ENCODE measurements at places on chromosomes 13 and 19.
A peak's percentile ranks its signal among the peaks of the same experiment; 100 is the strongest.

GRCh38 chr19:7349961-7350711, 1.4 kb downstream of the ARHGEF18 start:
- DNase-seq, result no peak

DNA sequence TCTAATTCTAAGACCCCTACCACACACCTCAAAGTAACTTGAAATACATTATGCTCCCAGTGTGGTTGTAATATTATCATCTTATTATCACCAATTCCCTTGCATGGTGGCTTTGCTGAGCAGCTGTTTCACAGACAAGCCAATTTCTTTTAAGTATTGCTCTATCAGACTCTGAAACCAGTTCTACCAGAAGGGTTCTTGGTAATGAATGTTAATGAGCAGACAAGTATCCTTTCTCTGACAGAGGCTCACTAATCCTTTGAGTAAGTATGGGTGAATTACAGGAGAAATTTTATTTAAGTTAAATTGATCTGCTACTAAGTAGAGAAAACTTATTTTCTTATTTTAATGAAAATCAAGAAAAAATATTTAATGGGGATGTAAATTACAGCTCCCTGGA, 326.0 kb downstream of the GPC6 start:
- DNase-seq, result no peak

- DNase-seq, result no peak
Measured at GRCh38 chr19:18172331-18173053, 1.1 kb upstream of the IFI30 start.

DNA sequence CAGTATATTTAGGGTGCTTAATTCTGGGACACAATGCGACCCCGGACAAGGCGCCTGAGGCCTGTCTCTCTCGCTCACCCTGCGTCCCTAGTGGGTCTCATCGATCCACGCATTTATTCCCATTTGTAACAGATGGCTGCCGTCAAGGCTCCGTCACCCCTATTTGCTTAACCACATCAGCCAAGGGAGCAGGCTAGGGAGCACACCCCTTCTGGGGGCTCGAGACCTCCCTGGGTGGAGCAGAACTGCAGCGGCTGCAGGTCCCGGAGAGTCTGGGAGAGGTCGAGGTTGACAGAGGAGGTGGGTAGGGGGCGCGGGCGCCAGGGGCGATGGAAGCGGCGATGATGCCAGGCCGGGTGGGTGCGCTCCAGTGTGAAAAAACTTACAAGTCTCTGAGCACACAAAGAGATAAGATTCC, 507 bp downstream of the ALG5 start:
- no peak for DNase-seq

- DNase-seq, result no peak
Measured at GRCh38 chr13:46885018-46885417, 11.8 kb downstream of the HTR2A start.

- no peak for DNase-seq
Measured at GRCh38 chr19:49793561-49793840, 19.6 kb downstream of the FUZ start.

GRCh38 chr19:35509018-35509652, 4.3 kb downstream of the DMKN start:
- no peak for DNase-seq

- DNase-seq, result no peak
Measured at GRCh38 chr13:107203146-107203847, 635.4 kb upstream of the ARGLU1 start.

DNA sequence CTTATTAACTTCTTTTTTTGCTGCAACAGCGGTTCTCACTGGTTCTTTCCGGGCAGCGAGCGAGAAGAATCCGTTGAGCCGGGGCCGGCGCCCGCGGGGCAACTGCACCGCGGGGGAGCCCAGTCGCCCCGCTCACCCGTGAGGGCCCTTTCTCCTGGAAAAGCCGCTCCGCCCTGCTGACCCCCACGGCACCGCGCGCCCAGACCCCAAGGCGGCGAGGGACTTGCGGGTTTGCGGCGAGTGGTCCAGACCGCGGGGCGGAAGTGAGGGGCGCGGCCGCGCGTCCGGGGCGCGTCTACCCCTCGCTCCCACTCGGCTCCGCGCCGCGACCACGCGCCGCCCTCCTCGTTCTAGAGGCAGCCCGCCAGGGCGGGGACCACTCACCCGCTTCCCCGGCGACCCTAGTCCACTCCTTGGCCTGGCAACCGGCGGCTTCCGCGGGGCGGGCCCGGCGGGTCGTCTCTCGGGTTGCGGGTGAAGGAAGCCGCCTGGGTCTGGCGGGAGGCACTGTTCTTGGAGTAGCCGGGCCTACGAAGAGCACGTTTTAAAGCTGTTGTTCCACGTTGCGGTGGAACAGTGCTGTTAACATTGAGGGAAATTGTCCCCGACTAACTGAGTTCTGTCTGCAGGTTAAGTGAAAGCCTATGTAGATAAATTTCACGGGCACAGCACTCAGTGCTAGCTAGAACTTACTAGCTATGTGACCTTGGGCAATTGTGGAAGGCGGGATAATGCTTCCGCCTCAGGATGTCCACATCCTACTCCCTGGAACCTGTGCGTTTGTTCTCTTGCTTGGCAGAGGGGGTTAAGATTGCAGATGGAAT, at the start of gene NEK3:
NEK3 (minus strand) TSS at position 439 of the 824 bp plus-strand sequence. CDS start 3,406 bp downstream, outside the sequence.
- DNase-seq, result peak; percentile 64

GRCh38 chr13:112254061-112254818, 121.9 kb upstream of the SPACA7 start:
- DNase-seq, result no peak

GRCh38 chr13:40197936-40198595, 468.4 kb downstream of the FOXO1 start:
- DNase-seq, result no peak

DNA sequence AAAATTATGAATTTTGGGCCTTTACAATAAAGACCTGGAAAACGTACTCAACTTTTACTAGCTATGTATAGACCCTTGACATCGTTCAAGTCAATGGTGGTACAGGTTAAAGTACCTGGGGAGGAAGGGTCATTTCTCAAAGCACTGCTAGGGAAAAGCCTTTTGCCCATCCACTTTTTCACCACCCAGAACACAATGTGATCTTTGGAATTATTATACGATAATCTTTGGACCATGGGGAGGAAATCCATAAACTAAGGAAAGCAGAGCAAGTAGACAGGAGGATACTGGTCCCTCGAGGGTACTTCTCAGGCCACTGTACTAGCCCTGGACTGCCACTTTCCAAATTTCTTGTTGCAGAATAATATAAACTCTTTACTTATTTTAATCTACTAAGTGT, 39.5 kb downstream of the UBL3 start:
- DNase-seq, result no peak

DNA sequence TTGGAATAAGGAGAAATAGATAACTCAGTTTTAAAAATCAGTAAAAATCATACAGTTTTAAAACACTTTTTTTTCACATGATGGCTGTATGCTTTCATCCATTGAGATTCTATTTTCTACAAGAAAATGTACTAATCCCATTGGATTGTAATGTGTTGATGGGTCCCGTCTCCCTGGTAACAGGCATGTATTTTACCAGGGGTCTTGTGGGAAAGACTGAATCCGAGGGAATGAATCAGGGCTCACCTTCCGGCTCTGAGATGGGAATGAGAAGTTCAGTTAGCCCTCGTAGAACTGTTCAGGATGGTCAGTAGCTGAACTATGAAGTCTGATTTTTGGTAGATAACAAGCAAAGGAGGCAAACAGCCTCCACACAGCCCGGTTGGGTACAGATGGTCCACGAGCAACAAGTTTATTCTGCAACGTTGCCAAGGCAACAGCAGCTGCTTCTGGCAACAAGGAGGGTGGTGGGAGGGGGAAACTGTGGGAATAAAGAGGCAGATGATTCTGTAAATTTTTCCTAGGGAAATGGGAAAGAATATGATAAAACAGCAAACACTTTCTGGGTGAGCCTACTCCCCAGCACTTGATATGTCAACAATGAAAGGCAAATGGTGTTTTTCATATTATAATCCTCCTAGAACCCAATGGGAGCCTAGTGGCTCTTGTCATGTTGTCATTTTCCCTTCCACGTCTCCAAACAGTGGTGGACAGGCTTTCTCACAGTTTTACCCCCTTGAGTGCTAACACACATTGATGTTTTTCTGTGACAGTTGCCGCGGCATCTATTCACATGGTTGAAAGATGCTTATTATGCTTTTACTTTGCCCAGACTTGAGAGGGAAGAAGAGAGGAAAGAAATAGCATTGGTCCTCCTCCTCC, 12.4 kb upstream of the SIAH3 start:
- no peak for DNase-seq

GRCh38 chr19:24166055-24166454, 79.1 kb downstream of the ZNF254 start:
- DNase-seq, result no peak

DNA sequence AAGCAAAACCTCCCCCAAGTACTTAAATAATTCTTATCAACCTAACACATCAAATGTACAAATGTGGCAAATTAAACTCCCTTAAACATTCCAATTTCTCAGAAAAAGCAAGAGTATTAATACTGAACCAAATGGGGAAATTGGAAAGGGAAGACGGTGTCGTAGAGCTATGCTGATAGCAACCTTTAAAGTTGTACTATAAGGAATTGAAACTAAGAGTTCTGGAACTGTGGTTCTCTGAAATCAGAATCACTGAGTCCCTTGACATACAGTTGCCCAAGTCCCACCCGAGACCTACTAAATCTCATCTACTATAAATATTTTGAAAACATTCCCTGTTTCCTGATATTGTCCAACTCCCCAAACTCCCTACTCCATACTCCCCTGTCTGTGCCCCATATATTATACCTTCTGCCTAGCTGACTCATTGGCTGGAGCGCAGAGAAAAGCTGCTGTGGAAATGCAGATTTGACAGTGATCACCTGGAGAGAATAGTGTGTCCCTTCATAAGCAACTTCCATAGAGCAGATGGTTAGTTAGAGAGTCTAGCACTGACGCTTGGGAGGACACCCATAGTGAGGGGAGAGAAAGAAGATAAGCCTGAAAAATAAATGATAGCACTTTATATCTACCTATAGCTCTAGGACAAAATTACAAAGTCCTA, 51.4 kb upstream of the ITM2B start:
- DNase-seq, result no peak

- peak; percentile 40 for DNase-seq
Measured at GRCh38 chr13:21638319-21639282, 32.3 kb upstream of the FGF9 start.

GRCh38 chr19:11577451-11578257, at the start of gene ACP5:
Gene ACP5, minus strand, starts transcription at chr19:11577645. Its CDS starts 328 bp downstream, at chr19:11577317.
- DNase-seq, result peak; percentile 42

GRCh38 chr13:23411706-23412105, 21.8 kb downstream of the SACS start:
- no peak for DNase-seq

DNA sequence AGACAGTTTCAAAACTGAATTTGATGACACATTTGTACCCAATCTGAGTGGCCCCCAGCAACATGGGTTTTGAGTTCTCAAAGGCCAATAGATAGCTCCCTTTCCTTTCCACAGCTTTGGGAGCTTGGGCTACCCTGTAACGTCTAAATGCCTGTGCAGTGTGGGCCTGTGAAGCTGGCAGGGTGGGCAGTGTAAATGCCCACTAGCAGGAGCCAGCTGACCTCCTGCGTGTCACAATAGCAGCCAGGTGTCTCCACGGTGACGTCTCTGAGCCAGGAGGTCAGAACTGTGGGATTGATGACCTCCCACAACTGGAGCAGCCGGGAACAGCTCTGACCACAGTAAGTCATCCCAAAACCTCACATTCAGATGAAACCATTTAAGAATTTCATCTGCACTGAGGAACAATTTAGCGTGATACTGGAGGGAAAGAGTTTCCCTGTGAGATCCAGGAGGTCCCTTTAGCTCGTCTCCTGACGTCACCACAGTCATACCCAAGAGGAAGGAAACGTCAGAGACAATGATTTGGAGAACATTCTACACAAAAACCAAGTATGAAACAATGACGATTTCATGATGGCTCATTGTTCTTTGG, at the start of gene IPO5:
IPO5 (plus strand) TSS at position 300 of the 595 bp plus-strand sequence. CDS start 23,022 bp downstream, outside the sequence.
- DNase-seq, result peak; percentile 55

DNA sequence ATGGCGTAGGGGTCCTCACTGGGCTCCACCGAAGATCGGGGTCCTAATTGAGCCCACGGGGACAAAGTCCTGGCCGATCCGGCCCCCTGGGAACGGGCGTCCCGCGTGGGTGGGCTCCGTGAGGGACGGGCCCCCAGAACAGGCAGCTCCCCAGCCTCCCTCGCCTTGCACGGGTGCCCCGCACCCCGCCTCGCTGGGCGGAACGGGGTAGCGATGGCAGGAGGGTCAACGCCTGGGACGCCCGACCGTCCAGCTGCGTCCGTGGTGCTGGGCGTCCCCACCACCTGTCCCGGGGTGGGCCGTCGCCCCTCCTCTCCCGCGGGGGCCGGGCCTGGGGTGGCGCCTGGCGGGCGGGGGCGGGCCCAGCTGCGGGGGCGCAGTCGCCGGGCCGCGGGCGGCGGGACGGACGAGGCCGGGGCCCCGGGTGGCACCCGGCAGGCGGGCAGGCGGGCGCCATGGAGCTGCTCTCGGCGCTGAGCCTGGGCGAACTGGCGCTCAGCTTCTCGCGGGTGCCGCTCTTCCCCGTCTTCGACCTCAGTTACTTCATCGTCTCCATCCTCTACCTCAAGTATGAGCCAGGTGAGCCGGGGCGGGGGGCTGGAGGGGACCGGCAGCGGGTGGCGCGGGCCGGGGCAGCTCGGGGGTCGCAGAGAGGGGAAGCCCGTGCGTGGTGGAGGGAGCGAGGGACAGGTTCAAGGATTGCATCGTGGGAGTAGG, at the start of gene TMEM38A:
TMEM38A (plus strand) TSS at position 377 of the 717 bp plus-strand sequence; CDS start at position 456, 79 bp downstream.
- DNase-seq, result no peak

DNA sequence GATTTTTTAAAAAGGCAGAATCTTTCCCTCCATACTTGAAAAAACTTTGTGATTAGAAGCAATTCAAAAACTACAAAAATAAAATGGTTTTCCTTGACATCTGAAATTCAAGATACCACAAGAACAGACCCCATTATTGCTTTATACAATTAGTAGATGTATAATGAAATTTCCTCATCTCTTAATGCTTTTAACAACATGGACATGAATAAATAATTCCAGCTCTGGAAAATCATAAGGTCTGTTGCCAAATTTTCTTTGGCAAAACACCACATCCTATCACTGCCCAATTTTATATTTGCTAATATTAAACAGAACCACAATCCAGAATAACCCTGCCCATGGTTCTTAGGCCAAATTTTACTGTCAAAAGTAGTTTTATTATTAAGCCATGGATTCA, 1543.6 kb upstream of the MIR17HG start:
- DNase-seq, result no peak

- DNase-seq, result no peak
Measured at GRCh38 chr19:19077103-19077502, 13.3 kb downstream of the SLC25A42 start.

DNA sequence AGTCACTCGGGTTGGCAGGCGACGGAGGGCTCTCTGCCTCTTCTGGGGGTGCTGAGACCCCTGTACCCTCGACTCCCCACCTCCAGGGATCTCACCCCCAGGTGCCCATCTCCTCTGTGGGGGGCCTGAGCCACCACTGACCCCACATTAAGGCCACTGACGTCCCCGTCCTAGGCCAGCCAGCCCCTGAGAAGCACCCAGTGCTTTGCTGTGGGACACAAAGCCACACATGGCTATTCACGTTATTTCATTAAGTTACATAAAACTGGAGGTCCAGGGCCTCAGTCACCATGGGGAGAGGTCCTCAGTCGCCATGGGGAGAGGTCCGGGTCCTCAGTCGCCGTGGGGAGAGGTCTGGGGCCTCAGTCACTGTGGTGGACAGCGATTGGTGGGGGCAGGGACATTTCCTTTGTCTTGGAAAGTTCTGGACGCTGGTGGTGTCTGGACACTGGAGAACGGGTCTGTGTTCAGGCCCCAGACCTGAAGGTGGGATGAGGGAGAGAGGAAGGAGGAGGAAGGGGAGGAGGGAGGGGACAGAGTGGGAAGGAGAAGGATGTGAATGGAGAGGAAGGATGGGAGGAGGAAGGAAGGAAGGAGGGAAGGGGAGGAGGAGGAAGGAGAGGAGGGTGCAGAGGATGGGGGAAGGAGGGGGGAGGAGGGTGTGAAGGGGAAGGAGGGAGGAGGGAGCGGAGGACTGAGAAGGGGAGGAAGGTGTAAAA, 3.9 kb upstream of the EFNA2 start:
- DNase-seq, result no peak
